Epithelial cell of prostate (primary cell): ENCODE measurements at places on chromosomes 1 and 21.

- no peak for DNase-seq
Measured at GRCh38 chr1:162966613-162967012, 102.5 kb upstream of the RGS4 start.

- no peak for DNase-seq
Measured at GRCh38 chr1:6054596-6054995, 8.9 kb downstream of the KCNAB2 start.

- DNase-seq = no peak
Measured at GRCh38 chr1:11877074-11877473, 18.3 kb upstream of the NPPB start.

GRCh38 chr1:90074566-90074965 lies 79.7 kb downstream of the ZNF326 start:
- no peak for DNase-seq

DNA sequence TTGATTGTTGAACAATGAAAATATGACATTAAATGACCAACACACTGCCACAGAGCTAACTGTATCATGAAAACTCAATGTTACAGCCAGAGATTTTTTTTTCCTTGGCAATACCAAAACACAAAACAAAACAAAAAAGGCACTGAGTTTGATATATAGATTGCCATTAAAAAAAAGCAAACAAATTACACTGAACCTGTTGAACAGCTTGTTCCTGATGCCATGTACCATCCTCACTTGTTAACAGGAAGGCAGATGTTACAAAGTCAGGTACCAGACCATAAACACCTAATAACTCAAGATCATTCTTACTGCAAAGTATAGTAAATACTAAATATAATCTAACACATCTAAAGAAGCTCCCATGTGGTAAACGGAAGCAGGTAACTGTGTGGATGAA lies 75.2 kb downstream of the ZNF644 start:
- no peak for DNase-seq

GRCh38 chr1:83901547-83902155 lies 97.3 kb downstream of the TTLL7 start:
- DNase-seq = peak; percentile 87

DNA sequence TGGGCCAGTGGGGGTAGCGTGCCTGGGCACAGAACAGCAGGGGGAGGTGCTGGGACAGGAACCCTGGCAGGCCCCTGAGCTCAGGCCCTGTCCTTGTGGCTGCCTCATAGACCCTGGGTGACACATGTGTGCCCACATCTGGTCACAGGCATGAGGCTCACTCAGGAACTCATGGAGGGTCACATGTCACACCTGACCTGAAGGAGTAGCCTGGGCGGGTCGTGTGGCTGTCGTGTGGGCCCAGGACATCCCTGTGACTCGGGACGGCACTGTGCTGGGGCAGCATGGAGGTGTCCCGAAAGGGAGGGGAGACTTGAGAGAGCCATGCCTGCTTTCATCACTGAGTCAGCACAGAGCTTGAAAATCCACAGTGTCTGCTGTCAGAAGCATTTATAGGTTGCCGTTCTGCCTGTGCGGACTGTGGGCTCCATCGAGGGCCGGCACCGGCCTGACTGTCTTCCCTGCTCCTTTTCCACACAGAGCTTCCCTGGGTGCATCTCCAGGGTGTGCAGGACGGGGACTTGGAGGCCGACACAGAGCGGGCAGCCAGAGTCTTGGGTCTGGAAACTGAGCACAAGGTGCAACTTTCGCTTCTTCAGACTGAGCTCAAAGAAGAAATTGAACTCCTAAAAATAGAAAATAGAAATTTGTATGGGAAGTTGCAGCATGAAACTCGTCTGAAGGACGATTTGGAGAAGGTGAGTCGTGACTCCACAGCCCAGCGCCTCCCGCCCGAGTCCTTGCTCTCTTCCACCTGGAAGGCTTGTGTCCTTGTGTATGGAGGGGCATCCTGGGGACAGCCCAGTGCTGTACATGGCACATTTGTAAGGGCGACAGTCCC lies 32.8 kb downstream of the PCNT start:
- DNase-seq = no peak

- DNase-seq = no peak
Measured at GRCh38 chr1:187477103-187477502, 648.4 kb downstream of the PLA2G4A start.

GRCh38 chr21:41112740-41113692 lies 54.9 kb upstream of the BACE2 start:
- DNase-seq = peak; percentile 63

DNA sequence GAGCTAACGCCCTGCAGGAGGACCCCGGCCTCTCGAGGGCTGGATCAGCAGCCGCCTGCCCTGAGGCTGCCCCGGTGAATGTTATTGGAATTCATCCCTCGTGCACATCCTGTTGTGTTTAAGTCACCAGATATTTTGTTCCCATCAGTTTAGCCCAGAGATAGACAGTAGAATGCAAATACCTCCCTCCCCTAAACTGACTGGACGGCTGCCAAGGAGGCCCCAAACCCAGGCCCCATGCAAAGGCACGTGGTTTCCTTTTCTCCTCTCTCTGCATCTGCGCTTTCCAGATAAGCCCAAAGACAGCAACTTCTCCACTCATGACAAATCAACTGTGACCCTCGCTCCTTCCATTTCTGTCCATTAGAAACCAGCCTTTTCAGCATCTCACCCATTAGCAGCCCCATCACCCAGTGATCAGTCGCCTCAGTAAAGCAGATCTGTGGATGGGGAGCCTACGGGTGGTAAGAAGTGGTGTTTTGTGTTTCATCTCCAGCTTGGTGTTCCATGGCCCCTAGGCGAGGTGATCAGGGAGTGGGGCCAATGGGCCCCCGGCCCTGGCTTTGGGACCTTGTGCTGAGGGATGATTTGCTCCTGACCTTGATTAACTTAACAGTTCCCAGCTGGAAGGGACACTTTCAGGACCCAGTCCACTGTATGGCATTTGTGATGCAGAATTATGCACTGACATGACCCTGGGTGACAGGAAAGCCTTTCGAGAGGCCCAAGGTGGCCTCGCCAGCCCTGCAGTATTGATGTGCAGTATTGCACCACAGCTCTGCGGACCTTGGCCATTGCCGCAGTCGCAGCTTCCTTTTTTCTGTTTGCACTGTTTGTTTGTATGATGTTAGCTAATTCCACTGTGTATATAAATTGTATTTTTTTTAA lies 5.2 kb downstream of the NPPA start:
- DNase-seq = no peak

DNA sequence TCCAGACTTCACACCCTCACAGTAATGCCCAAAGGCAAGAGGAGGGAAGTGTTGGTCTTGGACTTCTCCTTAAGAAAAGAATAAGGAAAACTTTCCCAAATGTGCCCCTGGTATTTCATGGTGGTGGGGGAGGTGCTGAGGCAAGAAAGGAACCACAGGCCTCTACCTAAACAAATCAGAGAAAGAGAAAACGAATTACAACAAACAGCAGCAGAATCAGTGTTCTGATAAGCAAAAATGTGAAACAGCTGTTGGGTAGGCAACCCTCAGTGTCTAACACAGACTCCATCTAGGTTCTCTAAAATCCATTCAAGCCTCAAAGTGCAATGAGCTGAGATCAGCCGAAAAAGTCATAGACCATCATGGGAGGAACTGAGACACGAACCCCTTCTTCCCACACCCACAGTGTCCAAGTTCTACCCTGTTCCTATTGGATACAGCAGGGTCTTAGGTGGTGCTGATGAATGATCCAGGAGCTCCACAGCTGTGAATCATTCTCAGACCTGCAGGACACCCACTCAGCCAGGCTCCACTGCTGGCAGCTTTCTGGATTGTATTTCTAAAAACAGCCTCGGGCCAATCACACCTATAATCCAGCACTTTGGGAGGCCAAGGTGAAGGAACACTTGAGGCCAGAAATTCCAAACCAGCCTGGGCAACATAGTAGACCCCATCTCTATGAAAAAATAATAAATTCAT lies 149.1 kb downstream of the PLPP3 start:
- DNase-seq = no peak
